Bladder microvascular endothelial cell (primary cell): ENCODE measurements at places on chromosomes 16 and 17. TPM values are rescaled to one million over a fixed set of nuclear protein-coding genes. Genes with fewer than 3 reads are reported as not detected.

KRTAP9-2 gene
- not detected in 2 replicates for total RNA-seq

TCAP gene
- 0.49 and 0.63 TPM in 2 replicates for total RNA-seq

TBC1D3G gene
- not detected in 2 replicates for total RNA-seq

BRIP1 gene
- total RNA-seq: 6.2 and 10.3 TPM in 2 replicates

SLC16A5 gene
- 5.3 and 8.2 TPM in 2 replicates for total RNA-seq

MARCHF10 gene
- not detected in 2 replicates for total RNA-seq

CYTH1 gene
- total RNA-seq: 40.8 and 64.9 TPM in 2 replicates

OGFOD1 gene
- total RNA-seq: 62.7 and 120 TPM in 2 replicates

CCDC144A gene
- 0.16 and 6.1 TPM in 2 replicates for total RNA-seq

TMC6 gene
- total RNA-seq: 40.0 and 49.0 TPM in 2 replicates

KRT28 gene
- not detected in 2 replicates for total RNA-seq
